ENCODE measurements at places on chromosomes 12 and 14.
A peak's percentile ranks its signal among the peaks of the same experiment; 100 is the strongest.

- no peak for DNase-seq
These were observed 1.6 kb downstream of the HOXC9 start for GRCh38 chr12:54001283-54002187.

DNA sequence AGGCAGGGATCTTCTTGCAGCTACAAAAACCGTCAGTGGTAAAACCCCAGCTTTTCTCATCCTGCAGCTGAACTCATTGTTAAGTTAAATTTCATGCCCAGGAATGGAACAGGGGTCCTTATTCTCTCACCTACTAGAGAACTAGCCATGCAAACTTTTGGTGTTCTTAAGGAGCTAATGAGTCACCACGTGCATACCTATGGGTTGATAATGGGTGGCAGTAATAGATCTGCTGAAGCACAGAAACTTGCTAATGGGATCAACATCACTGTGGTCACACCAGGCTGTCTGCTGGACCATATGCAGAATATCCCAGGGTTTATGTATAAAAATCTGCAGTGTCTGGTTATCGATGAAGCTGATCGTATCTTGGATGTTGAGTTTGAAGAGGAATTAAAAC is 68.9 kb downstream of the DCAF5 start:
- no peak for DNase-seq

GRCh38 chr14:92716131-92716530 is 32.3 kb downstream of the LGMN start:
- no peak for DNase-seq

DNA sequence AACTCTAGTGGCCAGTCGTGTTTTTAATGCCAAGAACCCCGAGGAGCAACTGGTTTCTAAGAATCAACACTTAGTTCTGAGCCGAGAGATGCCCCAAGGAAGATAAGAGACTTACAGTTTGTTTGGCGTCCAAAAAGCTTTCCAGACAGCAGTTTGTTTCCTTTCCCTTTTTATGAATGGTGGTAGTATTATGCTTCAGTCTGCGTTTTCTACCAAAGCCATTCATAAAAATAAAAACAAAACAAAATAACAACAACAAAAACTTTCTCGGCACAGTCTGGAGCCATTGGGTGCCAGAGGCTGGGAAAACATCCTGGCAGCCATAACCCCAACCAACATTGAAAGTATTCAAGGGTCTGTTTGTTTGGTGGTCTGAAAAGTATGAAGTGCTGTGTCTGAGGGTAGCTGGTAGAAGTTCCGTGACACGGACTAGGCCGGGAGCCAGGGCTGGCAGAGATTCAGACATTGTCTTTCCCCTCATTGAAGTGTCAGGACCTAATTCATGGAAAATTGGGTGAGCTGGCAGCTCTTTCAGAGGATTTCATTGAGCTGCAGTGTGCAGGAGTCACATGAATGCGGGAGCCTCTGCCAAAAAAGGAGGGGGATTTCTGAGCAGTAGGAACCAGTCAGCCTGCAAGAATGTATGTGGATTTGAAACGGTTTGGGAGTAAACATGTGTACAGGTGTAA is 124.2 kb downstream of the HMGA2 start:
- DNase-seq, result peak; percentile 97

GRCh38 chr12:64912516-64913255 is 88.2 kb downstream of the TBC1D30 start:
- DNase-seq, result peak; percentile 30

DNA sequence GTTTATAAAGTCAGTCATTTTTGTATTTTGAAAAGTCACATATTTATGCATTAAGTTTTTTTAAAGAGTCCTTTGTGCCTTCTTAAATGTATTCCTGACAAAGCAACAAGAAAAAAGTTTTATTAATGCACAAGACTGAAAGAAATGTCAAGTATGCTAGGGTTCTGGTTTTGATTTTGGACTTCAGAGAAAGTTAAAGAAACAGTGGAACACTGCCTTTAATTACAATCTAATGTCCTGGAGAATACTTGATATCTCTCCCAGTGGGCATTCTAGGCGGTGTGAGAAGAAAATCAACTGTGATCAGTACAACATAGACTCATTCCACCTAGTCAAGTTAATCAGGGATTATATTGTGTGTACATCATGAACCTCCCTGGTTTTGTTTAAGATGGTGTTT is 49.9 kb downstream of the PRICKLE1 start:
- peak; percentile 4 for DNase-seq

GRCh38 chr12:112848972-112849371 is 57.4 kb downstream of the RPH3A start:
- no peak for DNase-seq

GRCh38 chr14:52094546-52095271 is 25.9 kb upstream of the NID2 start:
- peak; percentile 59 for DNase-seq

- no peak for DNase-seq
These were observed 1178.0 kb downstream of the VRK1 start for GRCh38 chr14:97975216-97975615.

DNA sequence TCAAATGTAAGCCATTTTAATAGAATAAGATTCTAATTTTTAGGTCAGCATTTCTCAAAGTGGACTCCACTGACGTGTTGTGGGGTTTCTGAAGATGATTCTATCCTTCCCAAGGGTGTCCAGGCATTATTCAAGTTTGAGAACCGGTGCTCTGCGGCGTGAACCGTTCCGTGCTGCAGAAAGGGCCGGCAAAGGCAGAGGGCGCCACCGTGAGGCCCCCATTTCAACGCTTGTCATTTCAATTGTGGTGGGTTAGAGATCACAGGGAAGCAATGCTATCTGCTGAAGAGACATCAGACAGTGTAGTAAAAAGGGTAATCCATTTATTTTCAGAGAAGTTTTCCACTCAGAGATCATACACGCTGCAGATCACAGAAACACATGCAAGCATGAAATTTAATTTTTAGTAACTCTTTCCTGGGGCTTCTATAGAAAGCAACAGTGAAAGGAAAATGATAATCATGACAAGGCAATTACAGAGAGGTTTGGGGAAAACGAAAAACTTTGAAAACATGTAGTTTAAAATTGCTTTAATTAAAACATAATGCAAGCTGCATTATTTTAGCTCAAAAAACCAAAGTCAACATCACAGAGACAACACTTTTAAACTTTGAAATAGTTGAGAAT is 201.7 kb downstream of the EXOC5 start:
- peak; percentile 70 for DNase-seq

DNA sequence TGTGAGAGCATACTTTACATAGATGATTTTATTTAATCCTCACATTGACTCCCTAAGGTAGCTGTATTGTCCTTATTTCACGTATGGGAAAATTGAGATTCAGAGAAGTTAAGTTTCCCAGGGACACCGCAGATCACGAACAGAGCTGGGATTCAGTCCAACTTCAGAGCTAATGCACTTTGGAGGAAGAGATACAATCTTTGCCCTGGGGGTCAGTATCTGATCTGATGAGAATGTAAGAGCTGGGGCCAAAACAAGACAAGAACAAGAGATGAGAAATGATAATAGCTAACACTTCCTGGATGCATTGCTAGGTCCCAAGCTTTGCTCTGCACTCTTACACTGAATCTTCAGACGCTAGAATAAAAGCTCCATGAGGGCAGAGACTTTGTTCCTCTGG is 6.0 kb upstream of the CSAD start:
- DNase-seq, result no peak

GRCh38 chr14:74257941-74258763 is 18.9 kb downstream of the VSX2 start:
- DNase-seq, result no peak

DNA sequence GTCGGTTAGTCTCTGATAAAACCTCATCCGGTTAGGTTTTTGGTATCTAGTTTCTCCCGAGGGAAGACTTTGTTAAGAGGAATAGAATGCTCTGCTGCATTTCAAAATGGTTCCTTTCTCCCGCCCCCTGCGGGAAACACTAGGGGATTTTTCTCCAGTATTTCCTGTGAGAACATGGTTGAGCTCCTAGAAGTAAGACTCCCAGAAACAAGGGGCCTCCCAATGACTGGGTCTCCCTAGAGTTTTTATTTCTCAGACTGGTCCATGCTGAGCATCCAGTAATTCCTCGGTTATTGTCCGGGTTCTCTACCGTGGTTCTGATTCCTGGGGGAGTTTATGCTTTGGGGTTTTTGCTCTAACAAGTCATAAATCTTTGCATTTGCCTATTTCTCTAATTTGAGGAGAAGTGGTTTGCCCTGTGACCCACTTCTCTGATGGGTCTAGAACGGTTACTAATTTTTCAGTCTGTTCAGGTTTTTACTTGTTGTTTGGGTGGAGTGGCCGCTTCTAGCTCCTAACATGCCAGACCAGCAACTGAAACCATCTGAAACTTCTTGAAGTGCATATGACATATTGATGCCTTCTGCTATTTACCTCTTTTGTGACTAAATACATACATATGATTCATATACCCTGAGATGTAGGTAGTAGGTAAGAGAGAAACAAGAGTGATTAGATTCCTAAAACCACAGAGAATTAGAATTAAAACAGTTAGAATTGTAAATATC is 25.1 kb downstream of the TESPA1 start:
- no peak for DNase-seq

- peak; percentile 83 for DNase-seq
These were observed 1.6 kb upstream of the C12orf71 start for GRCh38 chr12:27083861-27084394.

- no peak for DNase-seq
These were observed 3.2 kb downstream of the SPTLC2 start for GRCh38 chr14:77613201-77613600.

DNA sequence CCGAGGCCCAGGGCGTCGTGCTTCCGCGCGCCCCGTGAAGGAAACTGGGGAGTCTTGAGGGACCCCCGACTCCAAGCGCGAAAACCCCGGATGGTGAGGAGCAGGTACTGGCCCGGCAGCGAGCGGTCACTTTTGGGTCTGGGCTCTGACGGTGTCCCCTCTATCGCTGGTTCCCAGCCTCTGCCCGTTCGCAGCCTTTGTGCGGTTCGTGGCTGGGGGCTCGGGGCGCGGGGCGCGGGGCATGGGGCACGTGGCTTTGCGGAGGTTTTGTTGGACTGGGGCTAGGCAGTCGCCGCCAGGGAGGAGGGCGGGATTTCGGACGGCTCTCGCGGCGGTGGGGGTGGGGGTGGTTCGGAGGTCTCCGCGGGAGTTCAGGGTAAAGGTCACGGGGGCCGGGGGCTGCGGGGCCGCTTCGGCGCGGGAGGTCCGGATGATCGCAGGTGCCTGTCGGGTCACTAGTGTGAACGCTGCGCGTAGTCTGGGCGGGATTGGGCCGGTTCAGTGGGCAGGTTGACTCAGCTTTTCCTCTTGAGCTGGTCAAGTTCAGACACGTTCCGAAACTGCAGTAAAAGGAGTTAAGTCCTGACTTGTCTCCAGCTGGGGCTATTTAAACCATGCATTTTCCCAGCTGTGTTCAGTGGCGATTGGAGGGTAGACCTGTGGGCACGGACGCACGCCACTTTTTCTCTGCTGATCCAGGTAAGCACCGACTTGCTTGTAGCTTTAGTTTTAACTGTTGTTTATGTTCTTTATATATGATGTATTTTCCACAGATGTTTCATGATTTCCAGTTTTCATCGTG is 612 bp downstream of the MDM2 start:
- peak; percentile 90 for DNase-seq

DNA sequence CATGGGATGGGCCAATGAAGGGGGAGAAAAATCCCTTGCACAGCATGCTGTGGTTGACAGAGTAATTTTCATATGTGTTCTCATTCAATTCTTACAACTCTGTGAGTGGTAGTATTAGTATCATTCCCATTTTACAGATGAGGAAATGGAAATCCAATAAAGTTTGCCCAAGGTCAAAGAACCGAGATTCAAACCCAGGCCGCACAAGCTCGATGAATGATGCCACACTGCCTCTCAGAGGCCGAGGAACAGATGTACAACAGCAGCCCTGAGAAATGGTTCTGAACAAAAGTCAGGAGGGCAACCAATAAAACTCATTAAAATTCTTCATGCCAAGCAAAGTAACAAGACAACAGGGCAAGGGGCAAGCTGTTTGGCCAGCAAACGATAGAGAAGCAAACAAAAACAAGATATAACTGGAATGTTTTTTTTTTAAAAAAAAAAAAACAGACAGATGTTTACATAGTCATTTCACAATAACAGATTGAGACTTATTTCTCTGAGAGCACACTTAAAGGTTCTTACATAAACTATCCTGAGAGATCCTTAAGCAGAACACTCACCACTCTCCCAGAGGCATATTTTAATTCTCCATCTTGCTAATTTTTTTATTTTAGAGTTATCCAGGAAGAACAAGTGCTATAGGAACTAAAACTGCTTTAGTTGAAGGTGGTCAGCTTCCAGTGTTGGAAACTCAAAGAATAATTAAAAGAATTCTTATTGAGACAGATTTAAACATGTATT is 85.8 kb downstream of the EXOC5 start:
- peak; percentile 24 for DNase-seq

- no peak for DNase-seq
These were observed 15.8 kb upstream of the KRT7 start for GRCh38 chr12:52217223-52217622.

- DNase-seq, result no peak
These were observed 70.5 kb downstream of the ITPK1 start for GRCh38 chr14:93045211-93045674.

DNA sequence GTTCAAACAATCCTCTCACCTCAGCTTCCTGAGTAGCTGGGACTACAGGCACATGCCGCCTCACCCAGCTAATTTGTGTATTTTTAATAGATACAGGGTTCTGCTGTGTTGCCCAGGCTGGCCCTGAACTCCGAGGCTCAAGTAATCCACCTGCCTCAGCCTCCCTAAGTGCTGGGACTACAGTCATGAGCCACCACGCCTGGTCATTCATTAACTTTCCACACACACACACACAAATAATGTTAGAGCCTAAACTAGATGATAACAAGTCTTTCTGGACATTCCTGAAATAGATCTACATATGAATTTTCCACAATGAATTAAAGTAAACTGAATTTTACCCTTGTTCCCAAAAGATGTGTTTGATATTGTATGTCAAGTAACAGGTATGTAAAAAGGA is 776.0 kb downstream of the GALC start:
- DNase-seq, result no peak

- DNase-seq, result no peak
These were observed 69.4 kb downstream of the FGD6 start for GRCh38 chr12:95147866-95148265.

GRCh38 chr12:32896432-32897280 is at the start of gene PKP2:
Gene PKP2 (minus strand): TSS chr12:32896777. CDS start chr12:32896731, 46 bp downstream.
- peak; percentile 80 for DNase-seq

GRCh38 chr12:124778411-124778810 is 85.3 kb downstream of the SCARB1 start:
- DNase-seq, result no peak

- no peak for DNase-seq
These were observed 15.7 kb upstream of the TMEM119 start for GRCh38 chr12:108613548-108613947.

- DNase-seq, result no peak
These were observed 20.2 kb upstream of the DUSP16 start for GRCh38 chr12:12582895-12583303.

- DNase-seq, result no peak
These were observed 17.1 kb downstream of the IRAK3 start for GRCh38 chr12:66206141-66206540.

Measured in tongue (tissue), 3 donors.